Upper lobe of right lung (tissue), 1 donor: ENCODE measurements at places on chromosomes 3 and 15. TPM values are rescaled to one million over a fixed set of nuclear protein-coding genes. Genes with fewer than 3 reads are reported as not detected.

The NR1I2 gene
- total RNA-seq, result not detected

GRCh38 chr15:90660195-90660998, 56.7 kb upstream of the BLM start:
- peak; percentile 80 for DNase-seq
- H3K27me3 ChIP-seq, result no peaks in the 10 kb centered on the region
- peak overlapping the region; percentile 79 for H3K27ac ChIP-seq
- peak overlapping the region; percentile 11 for H3K4me3 ChIP-seq
- H3K36me3 ChIP-seq, result no peaks in the 10 kb centered on the region
- H3K4me1 ChIP-seq, result peaks cover 25% of the 10 kb centered on the region

DNA sequence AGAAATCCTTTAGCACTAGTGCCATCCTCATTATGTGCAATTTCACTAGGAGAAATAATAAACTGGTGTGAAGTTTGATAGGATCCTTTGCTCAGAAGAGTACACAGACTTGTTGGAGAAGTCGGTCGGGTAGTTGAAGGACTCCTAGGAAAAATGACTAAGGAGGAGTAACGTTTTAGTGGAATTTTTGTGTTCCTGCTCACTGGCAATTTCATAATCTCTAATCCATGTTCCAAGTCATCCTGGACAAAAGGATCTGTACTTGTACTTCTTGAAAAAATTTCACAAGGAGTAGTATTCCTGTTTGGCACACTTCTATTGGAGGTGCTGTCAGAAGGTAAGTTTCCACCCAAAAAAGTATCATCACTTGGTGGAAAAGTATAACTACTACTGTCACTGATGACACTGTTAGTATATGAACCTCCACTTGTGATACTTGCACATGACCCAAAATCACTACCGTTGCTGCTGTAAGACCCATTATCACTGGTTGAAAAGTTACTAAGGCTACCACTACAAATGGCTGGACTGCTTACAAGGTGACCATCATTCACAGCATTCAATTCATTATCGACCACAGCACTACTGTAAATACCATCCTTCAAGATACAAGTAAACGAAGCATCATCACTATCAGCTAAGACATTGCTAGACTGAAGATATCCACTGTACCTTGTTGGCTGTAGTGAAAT, 77.4 kb downstream of the NEDD4 start:
- H3K4me1 ChIP-seq, result no peaks in the 10 kb centered on the region
- DNase-seq, result no peak
- H3K36me3 ChIP-seq, result no peaks in the 10 kb centered on the region
- no peak overlapping the region for H3K4me3 ChIP-seq

The LRRK1 gene
- total RNA-seq, result 22.6 TPM

GRCh38 chr3:143216709-143217182, 97.2 kb downstream of the CHST2 start:
- H3K27ac ChIP-seq, result no peak overlapping the region
- no peaks in the 10 kb centered on the region for H3K36me3 ChIP-seq

- no peaks in the 10 kb centered on the region for H3K27me3 ChIP-seq
- peaks cover 84% of the 10 kb centered on the region for H3K36me3 ChIP-seq
- no peak overlapping the region for H3K4me3 ChIP-seq
- no peak for DNase-seq
Measured at GRCh38 chr3:56630966-56631365, 52.1 kb downstream of the TASOR start.

The FAM3D gene
- total RNA-seq, result 4.0 TPM
